ENCODE measurements at places on chromosomes 1 and 21.

DNA sequence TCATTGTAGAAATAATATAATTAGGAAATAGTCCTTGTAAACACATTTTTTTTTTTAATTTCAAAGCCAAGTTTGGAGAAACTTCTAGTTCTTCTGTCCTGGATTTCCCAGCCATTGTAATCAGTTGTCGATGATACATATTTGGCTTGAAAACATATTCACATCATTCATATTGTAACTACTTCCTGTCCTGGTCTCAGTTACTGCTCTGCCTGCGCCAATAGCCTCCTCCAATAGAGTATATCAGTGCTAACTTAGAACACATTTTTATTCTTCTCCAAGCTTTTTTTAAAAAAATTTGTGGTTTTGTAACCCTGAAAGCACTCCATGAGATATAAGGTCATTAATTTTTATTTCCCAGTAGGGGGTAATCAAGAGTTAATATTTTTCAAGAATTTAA, 46.1 kb upstream of the FMO2 start:
- DNase-seq, result no peak

GRCh38 chr1:11539850-11540772, 61.2 kb downstream of the DISP3 start:
- DNase-seq, result no peak

DNA sequence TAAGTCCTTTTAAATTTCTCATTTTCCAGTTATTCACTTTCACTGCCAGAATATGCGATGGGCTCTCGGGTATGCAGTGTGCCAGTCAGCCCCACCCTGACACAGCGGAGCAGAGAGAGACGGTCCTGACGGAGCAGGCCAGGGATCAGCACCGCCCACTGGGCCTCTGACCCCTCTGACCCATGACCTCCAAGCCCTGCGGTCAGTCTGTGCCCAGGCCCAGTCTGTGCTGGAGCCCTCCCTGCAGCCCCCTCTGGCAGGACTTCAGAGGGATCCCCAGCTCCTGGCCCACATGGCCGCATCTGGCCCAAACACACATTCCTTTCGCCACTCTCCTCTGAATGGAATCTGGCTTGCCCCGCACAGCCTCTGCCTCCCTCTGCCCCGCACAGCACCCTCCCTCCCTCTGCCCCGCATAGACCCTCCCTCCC, 43.4 kb upstream of the COL6A2 start:
- DNase-seq, result no peak

- no peak for DNase-seq
Observed at GRCh38 chr1:27257155-27257554, 22.7 kb downstream of the WDTC1 start.

DNA sequence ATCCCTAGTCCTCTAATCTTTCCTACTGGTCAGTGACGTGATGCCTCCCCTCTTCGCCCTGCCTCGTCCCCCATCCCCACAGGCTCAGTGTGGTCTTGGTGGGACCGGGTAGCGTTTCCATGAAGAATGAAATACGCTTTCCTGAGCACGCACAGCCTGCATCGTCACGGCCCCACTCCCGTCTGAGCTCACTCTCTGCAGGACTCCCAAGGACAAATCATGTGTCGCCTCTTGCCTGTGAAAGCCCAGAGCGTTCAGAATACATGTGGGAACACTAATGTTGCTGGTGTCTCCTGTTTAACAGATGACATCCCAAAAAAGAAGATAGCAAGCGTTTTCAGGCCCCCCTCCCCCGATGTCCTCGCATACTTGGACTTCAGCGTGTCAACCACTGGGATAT, 49.2 kb downstream of the S100B start:
- no peak for DNase-seq

DNA sequence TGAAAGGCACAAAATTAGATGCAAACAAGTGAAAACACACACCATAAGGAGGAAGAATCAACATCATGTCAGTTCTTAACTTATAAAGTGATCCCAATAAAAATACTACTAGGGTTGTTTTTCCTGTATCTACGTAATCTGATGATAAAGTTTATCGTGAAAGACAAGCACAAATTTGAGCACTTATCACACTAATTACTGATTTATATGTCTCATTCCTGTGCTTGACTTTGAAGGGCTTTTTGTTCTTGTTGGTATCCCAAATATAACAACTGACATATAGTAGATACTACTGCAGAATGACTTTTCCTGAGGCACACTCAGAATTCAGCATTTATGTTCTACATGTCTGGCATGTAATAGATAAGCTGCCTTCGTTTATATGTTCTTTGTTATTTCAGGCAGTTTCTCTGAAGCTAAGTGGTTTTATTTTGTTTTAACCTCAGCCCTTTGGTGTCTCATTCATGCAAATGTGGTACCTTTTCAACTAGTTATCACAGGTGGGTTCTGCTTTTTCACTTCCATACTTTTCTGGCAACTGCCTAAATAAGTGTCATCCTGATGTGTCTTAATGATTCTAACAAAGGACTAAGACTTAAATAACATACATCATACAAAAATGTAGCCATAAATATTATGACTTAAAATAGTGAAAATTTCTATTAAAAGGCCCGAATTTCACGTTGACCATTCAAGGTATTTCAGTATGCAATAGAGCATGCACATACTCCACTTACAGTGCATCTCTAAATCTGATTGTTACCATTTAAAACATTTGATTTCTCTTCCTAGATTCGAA, 73.2 kb downstream of the LRRC8C start:
- no peak for DNase-seq

- DNase-seq, result no peak
Observed at GRCh38 chr1:184025242-184025675, 12.3 kb downstream of the COLGALT2 start.
